RWPE2 (cell line): ENCODE measurements at places on chromosomes 7 and 10.

DNA sequence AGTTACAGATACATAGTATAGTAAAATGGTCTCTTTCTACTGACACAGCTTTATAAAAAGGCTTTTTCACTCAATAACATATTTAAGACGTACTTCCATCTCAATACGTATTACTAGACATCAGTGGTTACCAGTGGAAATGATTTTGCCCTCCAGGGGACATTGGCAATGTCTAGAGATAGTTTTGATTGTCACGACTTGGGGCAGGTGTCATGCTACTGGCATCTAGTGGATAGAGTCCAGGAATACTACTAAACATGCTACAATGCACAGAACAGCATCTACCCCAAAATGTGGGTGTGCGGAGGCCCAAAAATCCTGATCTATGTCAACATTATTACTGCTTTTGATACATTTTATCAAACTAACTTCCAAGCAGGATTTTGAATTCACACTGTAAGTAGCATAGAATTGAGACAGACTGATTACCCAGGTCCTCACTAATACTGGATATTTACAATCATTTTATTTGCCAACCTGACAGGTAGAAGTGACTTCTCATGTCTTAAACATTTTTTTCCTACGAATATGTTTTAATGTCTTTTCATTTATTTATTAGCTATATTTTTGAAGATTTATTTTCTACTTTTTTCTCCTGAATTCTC lies 53.8 kb downstream of the HGF start:
- no peaks in the 10 kb centered on the region for H3K36me3 ChIP-seq
- H3K4me1 ChIP-seq = no peaks in the 10 kb centered on the region
- H3K27ac ChIP-seq = no peak overlapping the region
- H3K4me3 ChIP-seq = no peak overlapping the region
- DNase-seq = no peak
- H3K27me3 ChIP-seq = no peaks in the 10 kb centered on the region

DNA sequence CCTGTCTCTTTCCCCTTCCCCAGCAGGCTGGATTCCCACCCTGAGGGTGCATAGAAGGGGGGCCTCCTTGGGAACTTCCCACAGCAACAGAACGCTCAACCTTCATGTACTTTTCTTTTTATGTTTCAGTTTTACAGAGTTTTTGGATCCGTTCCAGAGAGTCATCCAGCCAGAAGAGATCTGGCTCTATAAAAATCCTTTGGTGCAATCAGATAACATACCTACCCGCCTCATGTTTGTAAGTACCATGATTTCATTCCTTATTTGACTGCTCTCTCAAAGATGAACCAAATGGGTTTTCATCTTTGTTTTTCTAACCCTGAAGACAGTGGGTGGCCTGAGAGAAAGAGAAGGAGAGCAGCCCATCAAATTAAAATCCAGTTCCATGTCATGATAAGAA lies 46.7 kb downstream of the PLPP4 start:
- no peak overlapping the region for H3K4me3 ChIP-seq
- H3K36me3 ChIP-seq = peaks cover 6% of the 10 kb centered on the region; the same call in 1 of the 2 replicates
- peak overlapping the region; percentile 79 for H3K27ac ChIP-seq
- H3K4me1 ChIP-seq = peaks cover 52% of the 10 kb centered on the region
- H3K27me3 ChIP-seq = no peaks in the 10 kb centered on the region
- DNase-seq = no peak

DNA sequence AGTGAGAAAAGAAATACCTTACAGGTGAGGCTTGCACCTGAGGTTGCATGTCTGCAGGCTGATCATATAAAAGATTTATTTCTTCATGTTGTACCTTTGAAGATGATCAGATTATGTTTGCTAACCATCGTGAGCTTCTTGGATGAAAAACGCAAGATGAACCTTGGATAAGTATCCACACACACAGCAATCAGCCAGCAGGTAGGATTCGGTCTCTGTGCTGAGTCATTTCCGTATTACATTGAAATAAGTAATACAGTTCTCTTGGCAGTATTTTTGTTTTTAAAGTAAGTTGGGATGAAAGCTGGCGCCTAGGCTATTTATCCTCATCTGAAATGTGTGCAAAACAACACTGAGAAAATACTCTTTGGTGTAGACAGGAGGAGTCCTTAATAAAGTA lies 109.0 kb upstream of the PRKCQ start:
- H3K4me3 ChIP-seq = no peak overlapping the region
- H3K4me1 ChIP-seq = peaks cover 5% of the 10 kb centered on the region
- H3K27me3 ChIP-seq = no peaks in the 10 kb centered on the region
- no peaks in the 10 kb centered on the region for H3K36me3 ChIP-seq

DNA sequence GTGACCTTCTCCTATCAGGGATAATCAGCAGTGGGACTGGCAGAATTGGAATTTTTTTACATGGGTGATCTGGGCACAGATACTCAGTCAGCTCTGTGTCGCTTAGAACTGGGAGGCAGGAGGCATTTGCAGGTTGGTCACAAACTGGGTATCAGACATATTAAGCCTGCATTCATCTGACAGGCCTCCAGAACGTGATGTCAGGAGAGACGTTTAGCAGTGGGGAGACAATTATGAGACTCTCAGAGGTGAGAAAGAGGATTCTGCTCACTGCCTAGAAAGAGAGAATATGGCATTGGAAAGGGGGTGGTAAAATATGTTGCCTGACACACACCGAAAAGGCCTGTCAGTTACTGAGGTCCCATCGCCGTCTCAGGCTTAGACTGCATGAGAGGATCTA lies 717.6 kb upstream of the GALNT17 start:
- H3K4me1 ChIP-seq = no peaks in the 10 kb centered on the region
- no peaks in the 10 kb centered on the region for H3K27me3 ChIP-seq
- H3K36me3 ChIP-seq = no peaks in the 10 kb centered on the region
- H3K4me3 ChIP-seq = no peak overlapping the region

GRCh38 chr10:59499460-59499859 lies 137.1 kb upstream of the FAM13C start:
- H3K4me1 ChIP-seq = no peaks in the 10 kb centered on the region
- H3K27me3 ChIP-seq = no peaks in the 10 kb centered on the region
- no peak for DNase-seq
- no peak overlapping the region for H3K27ac ChIP-seq
- 0 out of 2 replicates have a peak, but pooled peaks cover 2% of the 10 kb centered on the region for H3K36me3 ChIP-seq

GRCh38 chr10:48794074-48794473 lies 109.4 kb downstream of the WDFY4 start:
- DNase-seq = no peak
- no peaks in the 10 kb centered on the region for H3K36me3 ChIP-seq
- no peaks in the 10 kb centered on the region for H3K27me3 ChIP-seq
- peaks cover 18% of the 10 kb centered on the region for H3K4me1 ChIP-seq

DNA sequence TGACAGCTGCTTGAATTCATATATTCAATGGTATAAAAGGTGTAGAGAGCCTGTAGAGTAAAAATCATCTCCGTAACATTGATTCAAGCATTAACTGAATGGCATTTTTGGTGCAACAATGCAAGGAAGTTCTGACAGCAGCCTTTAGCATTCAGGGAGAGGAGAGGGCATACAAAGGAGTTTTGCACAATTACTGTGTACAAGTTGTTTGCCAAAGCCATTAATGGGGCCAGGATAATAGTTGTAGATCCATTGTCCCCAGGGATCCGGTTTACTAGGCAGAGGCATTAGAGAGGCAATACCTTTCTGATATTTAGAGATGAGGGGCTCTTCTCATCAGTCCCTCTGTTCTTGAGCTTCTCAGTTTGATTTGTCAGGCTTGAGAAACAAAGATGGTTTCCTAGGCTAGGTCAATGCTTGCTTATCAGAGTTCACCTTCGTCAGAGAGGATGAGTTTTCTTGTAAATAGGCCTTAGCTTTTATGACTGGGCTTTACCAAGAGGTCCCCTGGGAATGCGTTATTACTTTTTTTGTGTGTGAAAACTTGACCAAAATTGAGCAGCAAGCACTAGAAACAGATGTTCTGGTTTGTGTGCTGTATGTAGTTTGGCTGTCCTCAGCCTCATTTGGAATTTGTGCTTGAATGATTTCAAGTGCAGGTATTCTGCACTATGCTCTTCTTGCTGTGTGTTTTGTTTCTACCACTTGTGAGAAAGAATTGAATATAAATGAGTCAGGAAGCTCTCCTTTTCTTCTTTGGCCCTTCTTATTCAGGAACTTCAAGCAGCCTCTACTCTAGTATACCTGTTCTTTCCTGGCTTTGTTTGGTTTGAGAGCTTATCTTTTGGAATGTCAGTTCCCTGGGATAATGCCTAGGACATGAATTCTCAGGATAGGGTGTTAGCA lies 32.0 kb downstream of the SND1 start:
- no peaks in the 10 kb centered on the region for H3K27me3 ChIP-seq
- peaks cover 73% of the 10 kb centered on the region for H3K36me3 ChIP-seq
- peaks cover 5% of the 10 kb centered on the region for H3K4me1 ChIP-seq
- H3K27ac ChIP-seq = no peak overlapping the region

GRCh38 chr10:18658271-18659124 lies 733 bp upstream of the ARL5B start:
- no peak for DNase-seq
- H3K27me3 ChIP-seq = no peaks in the 10 kb centered on the region
- peak overlapping the region; percentile 85 for H3K27ac ChIP-seq
- H3K4me3 ChIP-seq = peak overlapping the region; percentile 82

- H3K4me1 ChIP-seq = no peaks in the 10 kb centered on the region
- peaks cover 57% of the 10 kb centered on the region for H3K27me3 ChIP-seq
- H3K27ac ChIP-seq = no peak overlapping the region
- H3K4me3 ChIP-seq = no peak overlapping the region
- no peak for DNase-seq
Observed at GRCh38 chr7:155109121-155109520, 39.0 kb downstream of the HTR5A start.

- DNase-seq = no peak
- H3K27me3 ChIP-seq = no peaks in the 10 kb centered on the region
- no peaks in the 10 kb centered on the region for H3K4me1 ChIP-seq
- no peaks in the 10 kb centered on the region for H3K36me3 ChIP-seq
Observed at GRCh38 chr7:75817116-75817515, 3.5 kb upstream of the CCL24 start.

GRCh38 chr7:30162622-30163124 lies 27.9 kb downstream of the MTURN start:
- no peaks in the 10 kb centered on the region for H3K36me3 ChIP-seq
- no peaks in the 10 kb centered on the region for H3K27me3 ChIP-seq
- H3K4me1 ChIP-seq = peaks cover 45% of the 10 kb centered on the region
- peak overlapping the region; percentile 94 for H3K27ac ChIP-seq

DNA sequence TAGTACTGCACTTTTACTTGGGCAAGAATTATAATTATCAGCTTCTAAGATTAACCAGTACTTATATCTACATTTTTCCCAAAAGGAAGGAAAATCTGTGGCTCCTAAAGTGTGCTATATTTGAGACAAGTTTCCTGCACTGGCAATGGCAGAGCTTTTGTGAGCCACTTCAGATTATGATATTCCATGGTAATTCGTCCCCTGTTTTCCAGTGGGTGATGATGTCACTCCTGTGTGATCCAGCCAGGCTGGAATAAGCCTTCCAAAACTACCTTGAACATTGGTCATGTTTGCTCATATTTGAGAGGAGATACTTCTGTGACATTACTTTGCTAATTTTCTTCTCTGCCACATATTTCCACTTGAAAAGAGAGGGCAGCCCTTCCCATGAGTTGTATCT lies 302.1 kb downstream of the MDFIC start:
- no peaks in the 10 kb centered on the region for H3K36me3 ChIP-seq
- H3K4me3 ChIP-seq = no peak overlapping the region
- no peaks in the 10 kb centered on the region for H3K27me3 ChIP-seq
- peaks cover 6% of the 10 kb centered on the region for H3K4me1 ChIP-seq

DNA sequence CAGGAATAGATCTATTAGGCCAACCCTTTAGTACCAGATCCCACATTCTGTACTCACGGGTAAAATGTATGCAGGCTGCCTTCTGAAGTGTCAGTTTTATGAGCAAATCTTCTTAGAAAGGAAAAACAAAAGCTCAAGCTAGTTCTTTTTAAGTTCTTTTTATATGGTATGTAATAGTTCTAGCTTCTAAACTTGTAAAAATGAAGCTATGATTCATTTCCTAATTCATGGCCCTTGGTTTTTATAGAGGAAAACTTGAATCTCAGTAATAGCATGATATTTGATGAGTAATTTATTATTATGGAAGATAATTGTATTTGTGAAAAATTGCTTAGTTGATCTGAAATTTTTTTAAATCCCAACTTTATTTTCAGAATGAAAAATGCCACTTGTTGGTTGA lies 54.3 kb downstream of the SLK start:
- H3K4me3 ChIP-seq = no peak overlapping the region
- no peak overlapping the region for H3K27ac ChIP-seq
- H3K4me1 ChIP-seq = no peaks in the 10 kb centered on the region
- H3K36me3 ChIP-seq = peaks cover 97% of the 10 kb centered on the region
- no peaks in the 10 kb centered on the region for H3K27me3 ChIP-seq

GRCh38 chr7:133543657-133544056 lies 290.8 kb downstream of the EXOC4 start:
- H3K27ac ChIP-seq = no peak overlapping the region
- no peaks in the 10 kb centered on the region for H3K27me3 ChIP-seq
- no peak overlapping the region for H3K4me3 ChIP-seq
- peaks cover 5% of the 10 kb centered on the region for H3K4me1 ChIP-seq

- no peak overlapping the region for H3K4me3 ChIP-seq
- no peak for DNase-seq
- H3K27ac ChIP-seq = no peak overlapping the region
- no peaks in the 10 kb centered on the region for H3K27me3 ChIP-seq
Observed at GRCh38 chr7:77982926-77983550, 184.5 kb downstream of the PHTF2 start.

DNA sequence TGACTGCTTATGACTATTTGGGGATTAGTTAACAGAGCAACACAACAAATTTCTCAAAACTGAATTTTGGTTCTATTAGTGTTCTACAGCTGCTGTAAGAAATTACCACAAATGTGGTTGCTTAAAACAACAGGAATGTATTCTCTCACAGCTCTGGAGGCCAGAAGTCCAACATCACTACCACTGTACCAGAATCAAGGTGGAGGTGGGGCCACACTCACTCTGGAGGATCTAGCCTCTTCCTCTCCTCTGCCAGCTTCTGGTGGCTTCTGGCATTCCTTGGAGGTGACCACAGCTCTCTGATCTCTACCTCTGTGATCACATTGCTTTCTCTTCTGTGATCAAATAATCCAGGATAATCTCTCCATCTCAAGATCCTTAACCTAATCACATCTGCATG lies 194.7 kb upstream of the BMPER start:
- no peak overlapping the region for H3K4me3 ChIP-seq
- H3K36me3 ChIP-seq = no peaks in the 10 kb centered on the region
- H3K27me3 ChIP-seq = no peaks in the 10 kb centered on the region
- no peak overlapping the region for H3K27ac ChIP-seq

- H3K27me3 ChIP-seq = no peaks in the 10 kb centered on the region
- H3K4me1 ChIP-seq = peaks cover 31% of the 10 kb centered on the region
- H3K27ac ChIP-seq = peak overlapping the region; percentile 61
- H3K36me3 ChIP-seq = no peaks in the 10 kb centered on the region
Observed at GRCh38 chr10:5589661-5590511, 65.1 kb downstream of the CALML3 start.

GRCh38 chr7:2009541-2010001 lies 223.2 kb downstream of the MAD1L1 start:
- peak; percentile 50 for DNase-seq
- no peak overlapping the region for H3K27ac ChIP-seq

- no peak overlapping the region for H3K4me3 ChIP-seq
- no peak for DNase-seq
- no peak overlapping the region for H3K27ac ChIP-seq
- H3K4me1 ChIP-seq = no peaks in the 10 kb centered on the region
- no peaks in the 10 kb centered on the region for H3K36me3 ChIP-seq
Observed at GRCh38 chr10:60594476-60595051, 183.7 kb upstream of the CDK1 start.
